Inflammatory macrophage treated with lipopolysaccharide for 4 hours (primary cell): ENCODE measurements at places on chromosomes 7 and 10.
A peak's percentile ranks its signal among the peaks of the same experiment; 100 is the strongest.

- DNase-seq = peak; percentile 16
Observed at GRCh38 chr7:80095545-80095944, 39.1 kb upstream of the GNAI1 start.

- DNase-seq = peak; percentile 25
Observed at GRCh38 chr7:27689591-27690164, 27.0 kb upstream of the HIBADH start.

- DNase-seq = peak; percentile 35
Observed at GRCh38 chr10:804787-805619, 115.5 kb upstream of the DIP2C start.

- no peak for DNase-seq
Observed at GRCh38 chr7:33707427-33707826, 197.9 kb upstream of the BMPER start.

- no peak for DNase-seq
Observed at GRCh38 chr10:68139448-68140272, 30.4 kb downstream of the MYPN start.

GRCh38 chr10:44009891-44010632, 361.4 kb upstream of the ZNF32 start:
- DNase-seq = no peak

DNA sequence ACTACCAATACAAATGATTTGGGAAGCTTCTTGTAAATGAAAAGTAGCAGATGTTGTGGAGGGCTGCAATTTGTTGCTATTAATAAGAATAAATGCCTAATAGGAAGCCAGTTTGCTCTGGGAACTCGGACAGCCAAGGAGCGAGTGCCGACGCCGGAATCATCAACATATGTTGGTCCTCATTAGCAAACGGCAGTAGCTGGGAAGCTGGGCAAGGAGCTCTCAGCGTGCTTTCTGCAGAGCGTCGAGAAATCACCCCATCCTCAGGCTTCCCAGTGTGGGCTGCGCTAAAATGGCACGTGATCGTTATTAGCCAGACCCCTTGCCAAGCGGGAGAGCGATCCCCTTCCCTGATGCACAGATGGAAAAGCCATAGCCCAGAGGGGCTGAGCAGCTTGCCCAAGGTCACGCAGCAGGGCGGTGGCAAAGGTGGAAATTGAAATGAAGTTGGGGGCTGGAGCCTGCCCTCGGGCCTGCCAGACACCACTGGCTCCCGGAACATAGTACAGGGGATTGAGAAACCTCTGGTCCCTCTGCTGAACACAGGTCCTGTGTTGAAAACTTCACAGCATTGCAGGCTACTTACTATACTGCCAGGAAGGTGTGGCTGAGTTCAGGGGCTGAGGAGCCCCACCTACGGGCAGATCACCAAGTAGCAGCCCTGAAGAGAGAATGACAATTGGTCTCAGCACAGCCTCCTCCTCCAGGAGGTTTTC, 326.9 kb downstream of the PLXNA4 start:
- no peak for DNase-seq

- peak; percentile 86 for DNase-seq
Observed at GRCh38 chr7:47587351-47587750, 5.4 kb upstream of the TNS3 start.

DNA sequence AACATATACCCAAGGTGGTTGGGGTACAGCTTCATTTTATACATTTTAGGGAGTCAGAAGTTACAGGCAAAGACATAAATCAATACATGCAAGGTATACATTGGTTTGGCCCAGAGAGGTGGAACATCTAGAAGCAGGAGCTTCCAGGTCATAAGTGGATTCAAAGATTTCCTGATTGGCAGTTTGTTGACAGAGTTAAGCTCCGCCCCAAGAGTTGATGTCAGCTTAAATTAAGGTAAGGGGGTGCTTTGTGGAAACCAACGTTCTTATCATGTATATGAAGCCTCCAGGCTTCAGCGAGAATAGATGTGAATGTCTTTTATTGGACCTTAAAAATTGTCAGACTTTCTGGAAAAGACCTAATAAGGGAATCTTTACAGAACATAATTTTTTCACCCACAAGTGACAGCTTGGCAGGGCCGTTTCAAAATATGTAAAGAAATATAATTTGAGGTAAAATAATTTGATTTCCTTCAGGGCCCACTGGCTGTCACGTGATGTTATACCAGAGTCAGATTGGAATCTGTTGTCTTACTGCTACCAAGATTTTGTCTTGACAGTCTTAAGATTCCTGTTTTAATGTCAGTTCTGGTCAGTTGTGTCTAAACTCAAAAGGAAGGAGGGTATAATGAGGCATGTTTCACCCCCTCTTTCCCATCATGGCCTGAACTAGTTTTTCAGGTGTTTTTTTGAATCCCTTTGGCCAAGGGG, 6.3 kb upstream of the PANK1 start:
- no peak for DNase-seq

DNA sequence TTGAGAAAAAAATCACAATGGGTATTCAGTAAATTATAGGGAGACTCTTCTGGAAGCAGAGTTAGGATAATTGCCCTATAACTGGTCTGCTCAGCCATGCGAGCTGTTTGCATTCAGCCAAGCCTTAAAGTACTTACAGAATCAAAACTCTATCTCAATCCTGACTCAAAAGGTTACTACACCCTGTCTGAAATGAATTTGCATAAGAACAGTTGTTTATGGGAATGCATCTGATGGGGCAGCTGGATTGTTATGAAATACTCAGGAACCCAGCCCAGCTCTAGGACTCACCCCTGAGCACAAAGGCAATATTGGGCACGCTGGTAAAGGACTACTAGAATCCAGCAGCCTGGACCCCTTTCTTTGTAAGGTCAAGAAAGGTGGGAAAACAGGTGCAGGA, 38.8 kb downstream of the AKR1B15 start:
- DNase-seq = no peak

- DNase-seq = peak; percentile 57
Observed at GRCh38 chr10:19817231-19817933, 1.1 kb downstream of the PLXDC2 start.

- DNase-seq = no peak
Observed at GRCh38 chr10:94225589-94225988, 137.2 kb downstream of the NOC3L start.

DNA sequence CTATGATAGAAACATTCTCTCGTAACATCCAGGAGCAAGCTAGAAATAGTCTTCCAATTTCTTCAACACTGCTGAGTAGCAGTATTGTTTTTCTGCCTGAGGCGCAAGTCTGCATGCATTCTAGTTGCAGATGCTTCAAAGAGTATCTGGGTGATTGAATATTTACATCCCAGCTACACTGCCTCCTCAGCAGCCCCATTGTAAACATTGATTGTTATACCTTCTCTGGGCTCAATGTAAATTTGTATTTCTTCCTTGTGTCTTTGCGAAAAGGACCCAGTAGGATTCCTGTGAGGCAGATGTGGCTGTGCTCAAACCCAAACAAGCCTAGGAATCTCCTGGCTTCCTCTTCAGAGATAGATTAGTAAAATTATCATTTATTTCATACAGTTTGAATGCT, 320.7 kb downstream of the CDC14C start:
- no peak for DNase-seq
